ENCODE measurements at places on chromosomes 3 and 15.

DNA sequence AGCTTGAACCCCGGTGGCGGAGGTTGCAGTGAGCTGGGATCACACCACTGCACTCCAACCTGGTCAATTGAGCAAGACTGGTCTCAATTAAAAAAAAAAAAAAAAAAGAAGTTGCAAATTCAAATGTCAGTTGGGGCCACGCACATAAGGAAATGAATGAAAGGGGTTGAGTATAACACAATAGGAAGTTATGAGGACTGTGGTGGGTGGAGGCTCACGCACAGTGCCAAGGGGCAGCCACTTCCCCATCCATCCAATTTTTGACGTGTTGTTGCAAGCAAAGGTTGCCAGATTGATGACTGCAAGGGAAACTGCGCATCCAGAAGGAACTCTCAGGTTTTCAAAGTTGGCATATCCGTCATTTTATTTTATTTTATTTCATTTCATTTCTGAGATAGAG lies 532.2 kb downstream of the NTRK3 start:
- DNase-seq, result no peak

- DNase-seq, result no peak
These were observed 922.9 kb downstream of the SI start for GRCh38 chr3:164155400-164155799.

DNA sequence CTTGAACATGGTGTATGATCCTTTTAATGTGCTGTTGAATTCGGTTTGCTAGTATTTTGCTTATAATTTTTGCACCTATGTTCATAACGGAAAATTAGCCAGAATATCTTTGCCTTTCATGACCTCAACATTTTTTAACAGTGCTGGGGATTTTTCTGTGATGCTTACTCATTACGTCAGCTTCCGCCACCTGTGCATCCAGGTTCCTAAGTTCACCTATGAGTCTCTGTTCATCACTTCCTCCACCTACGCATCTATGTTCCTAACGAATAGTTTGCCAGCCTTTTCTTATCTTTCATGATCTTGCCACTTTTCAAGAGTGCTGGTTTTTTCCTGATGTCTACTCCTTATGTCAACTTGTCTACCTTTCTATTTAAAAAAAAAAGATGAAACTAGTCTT lies 16.5 kb downstream of the AADACL2 start:
- DNase-seq, result no peak

DNA sequence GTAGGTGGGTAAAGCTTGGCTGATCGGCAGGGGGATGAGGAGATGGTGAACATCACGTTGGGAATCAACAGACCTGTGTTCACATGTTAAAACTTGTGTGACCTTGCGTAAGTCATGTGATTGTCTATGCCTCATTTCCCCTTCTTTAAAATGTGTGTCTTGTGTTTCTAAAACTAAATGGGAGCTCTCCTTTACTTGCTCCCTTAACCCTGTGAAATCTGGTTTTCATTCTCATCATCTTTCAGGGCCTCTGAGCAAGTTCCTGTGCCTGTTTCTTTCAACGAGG lies 29.7 kb upstream of the IREB2 start:
- DNase-seq, result no peak

DNA sequence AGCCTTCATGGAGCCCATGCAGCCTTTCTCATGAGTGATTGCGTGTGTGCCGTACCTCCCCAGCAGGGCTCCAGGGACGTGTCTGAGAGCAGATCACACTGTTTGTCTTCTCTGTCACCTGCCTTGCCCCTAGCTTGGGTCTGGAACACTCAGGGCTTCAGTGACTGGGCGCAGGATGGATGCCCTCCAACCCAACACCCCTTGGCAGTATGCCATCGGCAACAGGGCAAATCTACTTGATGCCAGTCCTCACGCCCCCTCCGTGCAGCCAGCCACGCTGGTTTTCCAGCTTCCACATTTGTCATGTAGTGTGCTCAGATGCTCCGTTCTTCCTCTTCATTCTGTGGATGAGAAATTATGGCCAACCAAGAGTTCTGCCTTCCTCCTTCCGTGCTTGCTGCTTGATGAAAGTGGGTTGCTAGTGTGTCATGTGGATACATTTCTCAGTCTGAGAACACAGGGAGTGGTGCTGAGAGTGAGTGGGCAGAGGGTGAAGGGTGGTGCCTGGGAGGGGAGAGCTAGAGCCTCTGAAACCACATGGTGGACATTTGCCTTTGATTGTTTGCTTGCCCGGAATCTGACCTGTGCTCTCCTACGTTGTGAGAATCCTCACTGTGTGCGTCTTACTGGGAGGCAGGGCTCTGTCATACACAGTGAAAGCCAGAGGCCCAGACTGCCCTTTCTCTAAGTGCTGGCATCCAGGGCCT lies 97.2 kb downstream of the FAM43A start:
- DNase-seq, result no peak

DNA sequence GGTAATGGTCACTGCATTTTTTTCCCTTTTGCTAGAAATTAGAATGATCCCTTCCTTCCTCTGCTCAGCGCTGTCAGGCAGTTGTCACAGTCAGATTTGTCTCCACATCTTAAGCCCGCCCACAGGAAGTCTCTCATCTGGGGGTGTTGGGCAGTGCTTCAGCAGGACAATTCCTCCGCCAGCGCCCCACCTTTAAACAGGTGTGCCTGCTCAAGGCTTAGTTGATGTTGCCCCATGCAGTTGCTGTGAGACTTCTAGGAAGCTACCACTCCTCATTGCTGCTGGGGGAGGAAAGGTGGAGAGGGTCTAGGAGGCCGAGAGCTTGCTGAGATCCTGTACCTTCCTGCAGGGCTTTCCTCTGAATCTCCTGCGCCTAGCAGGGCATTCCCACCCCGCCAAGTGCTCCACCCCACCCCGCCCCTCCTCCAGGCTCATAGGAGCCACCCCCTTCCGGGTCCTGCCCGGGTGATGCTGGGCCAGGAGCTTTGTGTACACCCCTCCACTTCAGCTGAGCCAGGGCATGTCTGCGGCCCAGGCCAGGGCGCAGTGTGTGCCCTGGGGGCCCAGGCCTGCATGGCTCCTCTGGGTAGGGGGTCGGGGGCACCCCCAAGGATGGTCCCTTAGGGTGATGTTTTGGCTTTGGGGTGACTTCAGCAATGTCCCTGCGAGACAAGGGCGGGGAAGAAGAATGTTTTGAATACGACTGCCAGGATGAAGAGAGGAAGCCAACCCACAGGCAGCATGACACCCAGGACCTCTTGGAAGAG lies 68.7 kb downstream of the TRAK1 start:
- DNase-seq, result peak; percentile 33

DNA sequence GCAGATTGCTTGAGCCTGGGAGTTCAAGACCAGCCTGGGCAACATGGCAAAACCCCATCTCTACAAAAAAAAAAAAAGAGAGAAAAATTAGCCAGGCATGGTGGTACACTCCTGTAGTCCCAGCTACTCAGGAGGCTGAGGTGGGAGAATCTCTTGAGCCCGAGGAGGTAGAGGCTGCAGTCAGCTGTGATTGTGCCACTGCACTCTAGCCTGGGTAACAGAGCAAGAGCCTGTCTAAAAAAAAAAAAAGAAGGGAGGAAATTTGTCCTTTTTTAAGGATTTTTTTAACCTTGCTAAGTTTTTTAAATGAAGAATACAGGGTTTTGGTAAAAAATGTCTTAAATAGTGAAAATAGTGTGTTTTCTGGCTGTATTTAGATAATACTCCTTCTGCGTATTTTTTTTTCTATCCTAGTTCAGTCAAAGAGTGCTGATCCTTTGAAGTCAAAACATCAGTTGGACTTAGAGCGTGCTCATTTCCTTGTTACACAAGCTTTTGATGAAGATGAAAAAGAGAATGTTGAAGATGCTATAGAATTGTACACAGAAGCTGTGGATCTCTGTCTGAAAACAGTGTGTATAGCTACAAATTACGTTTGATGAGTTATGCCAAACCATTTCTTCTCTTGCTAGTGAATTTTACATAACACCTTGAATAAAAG lies 11.1 kb downstream of the CAPN7 start:
- no peak for DNase-seq

GRCh38 chr3:134959516-134959915 lies 164.5 kb downstream of the EPHB1 start:
- no peak for DNase-seq

- DNase-seq, result no peak
These were observed 93.8 kb downstream of the RFTN1 start for GRCh38 chr3:16419640-16420241.

GRCh38 chr3:127691489-127691888 lies 18.7 kb downstream of the ABTB1 start:
- no peak for DNase-seq

GRCh38 chr3:50164984-50165909 lies 10.1 kb downstream of the SEMA3F start:
- no peak for DNase-seq

- no peak for DNase-seq
These were observed 78.2 kb downstream of the TPRG1 start for GRCh38 chr3:189249987-189250386.

- no peak for DNase-seq
These were observed 32.9 kb upstream of the CTSH start for GRCh38 chr15:78977591-78978347.

GRCh38 chr3:193836918-193837317 lies 243.9 kb downstream of the OPA1 start:
- DNase-seq, result no peak

GRCh38 chr3:73653877-73654276 lies 29.1 kb upstream of the PDZRN3 start:
- DNase-seq, result no peak

DNA sequence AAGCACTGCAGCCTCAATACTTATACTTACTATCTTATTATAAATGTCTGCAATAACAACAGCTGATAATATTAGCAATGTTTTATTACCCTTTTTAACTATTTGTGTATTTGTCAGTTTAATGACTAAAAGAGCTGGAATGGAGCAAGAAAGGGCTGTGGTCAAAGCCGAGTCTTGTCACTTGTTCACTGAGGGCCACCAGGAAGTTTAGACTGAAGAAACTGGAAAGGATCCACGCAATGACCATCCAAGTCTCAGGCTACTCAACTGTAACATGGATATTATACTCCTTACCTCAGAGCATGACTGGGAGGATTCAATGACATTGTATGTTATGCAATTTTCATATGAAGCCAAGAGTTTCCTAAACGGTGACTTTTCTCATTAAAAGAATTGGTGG lies 90.4 kb downstream of the TJP1 start:
- DNase-seq, result no peak

DNA sequence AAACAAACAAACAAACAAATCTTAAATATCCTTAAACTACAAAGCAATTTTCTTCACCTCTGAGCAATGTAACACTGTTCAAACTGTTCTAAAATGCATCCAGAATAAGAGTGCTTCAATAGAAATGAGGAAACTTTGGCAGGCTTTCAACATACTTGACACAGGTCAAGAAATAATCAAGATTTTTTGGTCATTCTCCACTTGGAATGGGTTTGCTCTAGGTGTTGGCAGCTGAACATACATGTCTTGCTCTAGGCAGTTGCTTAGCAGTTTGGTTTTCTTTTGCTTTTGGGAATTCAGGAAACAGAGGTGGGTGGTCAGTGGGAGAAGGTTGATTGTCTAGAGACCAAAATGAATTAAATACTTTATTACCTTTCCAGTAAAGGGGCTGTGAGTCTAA lies 1.4 kb upstream of the LRRC3B start:
- no peak for DNase-seq

DNA sequence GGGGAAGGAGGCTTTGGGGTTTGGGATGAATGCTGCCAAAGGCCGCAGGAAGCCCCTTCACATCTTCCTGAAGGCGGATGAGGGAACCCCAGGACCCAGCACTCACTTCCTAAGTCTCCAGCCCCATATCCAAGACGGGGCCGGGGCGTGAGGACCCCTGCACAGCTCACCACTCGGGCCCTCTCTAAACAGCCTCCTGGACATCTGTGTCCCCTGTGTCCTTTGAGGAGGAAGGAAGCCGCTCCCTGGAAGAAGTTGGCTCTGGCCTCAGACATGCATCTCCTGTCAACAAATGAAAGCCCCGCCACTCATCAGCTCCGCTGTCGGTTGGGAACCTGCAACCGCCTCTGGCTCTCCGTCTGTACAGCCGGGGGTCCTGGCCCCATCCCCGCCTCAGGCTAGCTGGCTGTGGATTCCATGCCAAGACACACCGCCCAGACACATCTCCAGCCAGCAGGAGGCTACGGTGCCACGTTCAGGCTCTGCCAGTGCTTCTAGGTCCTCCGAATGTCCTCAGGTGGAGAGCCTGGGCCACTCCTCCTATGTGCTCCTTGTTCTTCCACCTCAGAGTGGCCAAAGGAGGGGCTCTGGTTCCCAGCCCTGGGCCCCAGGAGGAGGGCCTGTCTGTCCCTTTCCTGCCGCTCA lies 140.0 kb upstream of the MEF2A start:
- DNase-seq, result no peak

- no peak for DNase-seq
These were observed 1.3 kb upstream of the LYSMD4 start for GRCh38 chr15:99734575-99734974.

DNA sequence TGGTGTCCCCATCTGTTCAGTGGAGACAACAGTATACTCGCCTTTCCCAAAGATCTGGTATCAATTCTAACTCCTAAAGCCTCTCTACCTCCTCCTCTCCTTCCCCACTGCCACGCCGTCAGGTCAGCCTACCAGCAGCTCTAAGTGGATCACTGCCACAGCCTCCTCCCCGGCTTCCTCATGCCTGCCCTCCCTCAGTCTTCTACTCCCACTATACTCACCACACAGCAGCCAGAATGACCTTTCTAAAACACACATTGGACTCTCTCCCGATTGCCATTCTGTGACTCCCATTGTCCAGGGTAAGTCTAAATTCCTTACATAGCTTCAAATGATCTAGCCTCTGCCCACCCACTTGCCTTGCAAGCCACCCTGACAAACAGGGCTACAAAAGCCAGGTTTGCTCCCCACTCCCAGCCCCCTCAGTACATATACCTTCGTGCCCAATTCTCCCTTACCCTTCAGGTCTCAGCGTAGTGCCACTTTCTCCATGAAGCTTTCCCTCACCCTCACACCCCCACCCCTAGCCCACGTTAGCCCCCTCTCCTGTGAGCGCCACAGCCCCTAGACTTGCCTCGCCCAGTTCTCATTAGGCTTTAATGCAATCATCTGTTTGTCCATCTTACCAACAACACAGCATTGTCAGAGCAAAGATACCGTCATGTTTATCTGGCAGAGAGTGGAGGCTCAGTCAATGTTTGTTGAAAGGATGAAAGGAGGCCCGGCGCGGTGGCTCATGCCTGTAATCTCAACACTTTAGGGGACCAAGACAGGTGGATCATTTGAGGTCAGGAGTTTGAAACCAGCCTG lies 9.5 kb upstream of the SEMA7A start:
- no peak for DNase-seq

DNA sequence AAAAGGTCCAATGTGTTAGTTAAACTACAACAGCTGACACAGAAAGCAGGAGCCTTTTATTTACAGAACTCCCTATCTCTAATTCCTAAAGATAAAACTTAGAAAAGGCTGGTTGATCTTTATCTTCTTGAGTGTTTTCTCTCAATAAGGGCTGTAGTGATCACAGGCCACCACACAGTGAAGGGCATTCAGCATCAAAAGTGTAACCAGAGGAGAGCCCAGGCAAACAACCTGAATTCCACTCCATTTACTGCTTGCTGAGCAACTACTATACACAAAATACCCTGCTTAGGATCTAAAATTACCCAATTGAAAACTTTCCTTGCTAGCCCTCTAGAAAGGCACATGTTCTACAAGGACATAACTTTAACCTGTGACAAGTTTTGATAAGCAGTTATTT lies 122.7 kb downstream of the MEIS2 start:
- DNase-seq, result no peak

Data from activated gamma-delta T cell treated with Interleukin-2 at 50 U/mL for 16 hours (primary cell).